ENCODE measurements at places on chromosomes 12 and 14. TPM values are rescaled to one million over a fixed set of nuclear protein-coding genes. Genes with fewer than 3 reads are reported as not detected.

Gene CLEC1B
- not detected for total RNA-seq

- no peaks in the 10 kb centered on the region for H3K4me1 ChIP-seq
- no peak overlapping the region for H3K4me3 ChIP-seq
- H3K36me3 ChIP-seq: no peaks in the 10 kb centered on the region
These were observed 23.0 kb downstream of the ISCA2 start for GRCh38 chr14:74516451-74517160.

DNA sequence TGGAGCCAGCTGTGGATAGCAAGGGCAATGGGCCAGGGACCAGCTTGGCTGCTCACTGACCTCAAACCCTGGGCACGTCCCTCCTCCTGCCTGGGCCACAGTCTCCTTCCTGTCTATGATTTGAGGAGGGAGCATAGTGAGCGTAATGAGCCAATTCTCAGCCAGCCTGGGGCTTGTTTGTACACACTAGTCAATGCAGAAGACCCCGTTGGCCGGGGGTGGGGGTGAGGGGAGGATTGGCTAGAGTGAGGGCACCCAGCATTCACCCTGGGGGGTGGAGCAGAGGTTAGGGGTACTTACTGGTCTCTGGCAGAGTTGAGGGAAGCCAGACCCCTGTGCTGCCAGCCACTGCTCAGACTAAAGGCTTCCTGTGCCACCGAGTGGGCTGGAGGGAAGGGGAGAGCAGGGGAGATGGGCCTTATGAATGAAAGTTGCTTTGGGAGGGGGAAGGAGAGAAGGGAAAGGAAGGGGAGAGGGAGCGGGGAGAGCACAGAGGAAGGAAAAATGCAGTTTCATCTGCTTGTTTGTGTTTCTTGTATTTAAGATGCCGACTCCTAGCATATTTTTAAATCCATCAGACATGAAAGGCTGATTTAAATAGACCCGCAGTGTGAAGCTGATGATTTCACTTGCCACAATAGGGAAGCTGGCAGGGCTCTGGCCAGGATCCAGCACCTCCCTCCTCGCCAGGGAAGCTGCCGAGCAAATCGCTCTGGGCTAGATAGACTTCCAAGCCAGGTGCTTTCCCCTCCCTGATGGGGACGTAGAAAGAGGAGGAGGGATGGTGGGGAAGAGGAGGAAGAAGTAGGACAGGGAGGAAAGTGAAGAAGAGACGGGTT lies 114.0 kb downstream of the PRMT8 start:
- H3K27me3 ChIP-seq: no peaks in the 10 kb centered on the region
- H3K4me1 ChIP-seq: no peaks in the 10 kb centered on the region
- no peak for DNase-seq
- H3K36me3 ChIP-seq: no peaks in the 10 kb centered on the region
- H3K4me3 ChIP-seq: no peak overlapping the region

- no peak overlapping the region for H3K4me3 ChIP-seq
- H3K4me1 ChIP-seq: no peaks in the 10 kb centered on the region
- no peak overlapping the region for H3K27ac ChIP-seq
- DNase-seq: no peak
- no peaks in the 10 kb centered on the region for H3K27me3 ChIP-seq
- H3K36me3 ChIP-seq: no peaks in the 10 kb centered on the region
These were observed 843.9 kb downstream of the FLRT2 start for GRCh38 chr14:86373886-86374285.

DNA sequence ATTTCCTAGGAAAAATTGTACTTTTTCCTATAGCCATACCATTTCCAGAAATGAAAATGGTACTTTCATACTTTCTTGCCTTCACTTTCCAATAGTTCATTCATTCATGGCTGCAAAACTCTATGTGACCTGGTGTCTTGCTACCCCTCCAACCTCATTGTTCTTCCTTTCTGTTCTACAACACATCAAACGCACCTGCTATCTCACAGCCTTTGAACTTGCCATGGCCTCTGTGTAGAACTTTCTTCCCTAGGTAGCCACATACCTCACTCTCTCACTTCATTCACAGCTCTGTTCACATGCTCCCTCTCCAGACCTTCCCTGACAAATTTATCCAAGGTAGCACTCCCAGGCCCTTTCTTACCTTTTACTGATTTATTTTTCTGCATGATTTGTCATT lies 149.2 kb downstream of the DUSP6 start:
- H3K27me3 ChIP-seq: no peaks in the 10 kb centered on the region
- no peaks in the 10 kb centered on the region for H3K36me3 ChIP-seq
- DNase-seq: no peak
- H3K27ac ChIP-seq: no peak overlapping the region
- no peak overlapping the region for H3K4me3 ChIP-seq
